ENCODE measurements at places on chromosomes 7 and 10. TPM values are rescaled to one million over a fixed set of nuclear protein-coding genes. Genes with fewer than 3 reads are reported as not detected.

Gene ACSL5
- 0.91 TPM for total RNA-seq

Gene CCL26
- total RNA-seq, result 1.7 TPM

Gene PNLIPRP2
- total RNA-seq, result not detected

Gene ST8SIA6
- 1.00 TPM for total RNA-seq

Gene UPK3BL2
- total RNA-seq, result 0.12 TPM

Gene NEUROD6
- not detected for total RNA-seq

Gene FEZF1
- not detected for total RNA-seq

Gene CUBN
- total RNA-seq, result 0.60 TPM

Gene SMO
- total RNA-seq, result 31.4 TPM

Gene TMEM139
- total RNA-seq, result 3.0 TPM

Gene MALRD1
- not detected for total RNA-seq

Gene VPS37D
- total RNA-seq, result 6.6 TPM

Gene MRLN
- total RNA-seq, result not detected

Gene MRC1
- not detected for total RNA-seq

Measured in A172 (cell line).